ENCODE measurements at places on chromosomes 1 and 21. TPM values are rescaled to one million over a fixed set of nuclear protein-coding genes. Genes with fewer than 3 reads are reported as not detected.

Gene CFHR5
- total RNA-seq, result not detected

Gene LRRC71
- total RNA-seq, result not detected

Gene SEMA4A
- 10.5 TPM for total RNA-seq

Gene BRDT
- total RNA-seq, result not detected

Gene F13B
- total RNA-seq, result not detected

Gene GUCA2B
- total RNA-seq, result not detected

Gene SLC9C2
- total RNA-seq, result not detected

All from T-helper 2 cell treated with Interferon-gamma antibody and Interleukin-4, amounts not matched to agents 100 ng/mL and 5 ng/mL, for 36 hours (primary cell).